Stimulated activated CD4-positive, alpha-beta T cell treated with anti-CD3 and anti-CD28 coated beads, Interleukin-12 subunit alpha, Interleukin-12 subunit beta, amount 100 ng/mL, for 24 hours (primary cell): ENCODE measurements at places on chromosomes 16 and 17.

DNA sequence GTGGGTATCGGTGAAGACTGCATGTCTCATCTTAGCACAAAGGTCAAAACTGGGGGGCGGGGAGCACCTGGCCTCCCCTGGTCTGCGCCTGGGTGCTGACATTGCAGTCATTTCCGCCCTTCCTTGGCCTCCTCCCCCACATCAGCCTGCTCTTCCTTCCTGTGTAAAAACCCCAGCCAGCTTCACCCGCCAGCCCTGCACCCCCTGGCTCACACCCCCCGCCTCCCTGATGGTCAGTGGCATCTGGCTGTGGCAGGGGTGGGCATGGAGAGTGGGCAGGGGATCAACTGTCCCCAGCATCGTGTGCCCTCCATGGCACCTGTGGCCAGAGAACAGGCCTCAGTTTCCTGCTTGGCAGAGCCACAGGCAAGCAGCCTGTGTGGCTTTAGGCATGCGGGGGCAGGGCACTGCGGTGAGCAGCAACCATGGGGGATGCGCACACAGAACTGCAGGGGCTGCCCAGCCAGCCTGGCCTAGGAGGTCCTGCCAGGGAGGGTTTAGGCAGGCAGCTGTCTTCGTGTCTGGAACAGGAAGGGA lies 26.5 kb upstream of the LASP1NB start:
- DNase-seq = peak; percentile 70

- DNase-seq = no peak
Observed at GRCh38 chr17:52027081-52027480, 131.4 kb downstream of the CA10 start.

- no peak for DNase-seq
Observed at GRCh38 chr17:48513097-48513496, 17.7 kb downstream of the HOXB1 start.

GRCh38 chr17:10149573-10150399 lies 48.6 kb downstream of the GAS7 start:
- no peak for DNase-seq

DNA sequence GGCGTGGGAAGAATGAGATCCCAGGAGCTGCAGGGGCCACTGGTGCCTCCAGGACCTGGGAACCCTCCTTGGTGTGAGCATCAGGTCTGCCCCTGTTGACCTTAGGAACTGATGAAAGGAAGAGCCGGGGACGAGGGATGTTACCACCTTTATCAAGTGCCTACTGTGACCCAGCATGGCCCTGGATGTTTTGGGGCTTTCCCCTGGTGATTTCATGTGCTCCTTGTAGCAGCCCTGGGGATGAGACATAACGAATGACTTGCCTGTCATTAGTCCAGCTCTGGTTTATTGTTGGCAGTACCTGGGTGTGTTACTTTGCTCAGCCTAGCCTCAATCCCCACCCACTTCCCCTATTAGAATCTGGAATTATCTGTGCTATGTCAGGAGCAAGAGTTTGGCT lies 39.9 kb downstream of the WSCD1 start:
- DNase-seq = no peak
